SK-N-SH (cell line): ENCODE measurements at places on chromosomes 1 and 21.
A peak's percentile ranks its signal among the peaks of the same experiment; 100 is the strongest.

DNA sequence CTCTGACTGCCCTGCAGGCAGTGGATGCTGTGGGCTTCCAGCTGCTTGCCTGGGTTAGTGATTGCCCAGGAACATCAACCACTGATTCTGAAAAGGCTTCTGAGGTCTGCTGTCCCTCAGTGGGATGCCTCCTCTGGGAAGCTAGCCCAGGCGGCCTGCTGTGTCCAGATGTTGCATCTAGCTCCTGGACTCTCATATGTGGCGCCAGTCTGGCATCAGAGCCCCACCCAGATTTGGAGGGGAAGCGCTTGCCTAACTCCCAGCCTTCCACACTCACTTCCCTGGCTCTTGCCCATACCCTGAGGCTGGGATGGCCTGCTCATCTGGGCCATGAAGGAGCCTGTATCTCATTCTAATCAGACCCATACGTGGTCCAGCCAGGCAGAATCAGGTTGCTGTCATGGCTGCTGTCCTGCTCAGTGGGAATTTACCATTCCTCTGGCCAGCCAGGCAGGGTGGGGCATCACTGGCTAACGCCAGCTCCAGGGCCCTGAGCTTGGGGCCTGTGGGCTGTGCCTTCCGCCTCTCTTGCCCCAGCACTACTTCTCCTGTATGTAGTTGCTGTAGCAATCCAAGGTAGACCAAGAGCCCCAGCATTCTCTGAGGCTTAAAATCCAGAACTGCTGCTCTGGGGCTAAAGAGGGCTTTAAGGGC is 4.1 kb downstream of the CSF1 start:
- no peak overlapping the region for H3K27ac ChIP-seq
- H3K36me3 ChIP-seq, result peaks cover 4% of the 10 kb centered on the region
- H3K27me3 ChIP-seq, result no peaks in the 10 kb centered on the region
- DNase-seq, result peak; percentile 77
- H3K4me1 ChIP-seq, result peaks cover 8% of the 10 kb centered on the region; the same call in 1 of the 2 replicates

DNA sequence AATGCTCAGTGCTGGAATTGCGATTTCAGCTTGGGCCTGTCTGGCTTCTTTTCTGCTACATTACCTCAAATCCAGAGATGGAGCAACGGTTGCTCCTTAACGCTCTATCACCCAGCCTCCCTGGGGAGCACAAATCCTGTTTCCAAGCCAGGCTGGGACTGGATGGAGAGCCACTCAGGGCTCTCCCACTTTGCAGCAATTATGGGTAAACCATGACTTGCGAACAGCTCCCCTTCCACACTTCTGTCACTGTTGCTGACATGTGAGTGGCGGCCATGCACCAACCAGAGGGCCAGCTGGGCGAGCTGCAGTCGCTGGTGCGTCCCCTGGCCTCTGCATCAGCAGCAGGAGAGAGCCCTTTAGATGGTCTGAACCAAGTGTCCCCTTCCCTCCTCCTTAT is 65.1 kb upstream of the RAB4A start:
- DNase-seq, result no peak
- H3K27me3 ChIP-seq, result no peaks in the 10 kb centered on the region; the same call in 1 of the 2 replicates
- no peak overlapping the region for H3K4me3 ChIP-seq
- no peak overlapping the region for H3K27ac ChIP-seq
- peaks cover 3% of the 10 kb centered on the region; the same call in 1 of the 2 replicates for H3K4me1 ChIP-seq
- no peaks in the 10 kb centered on the region for H3K36me3 ChIP-seq

DNA sequence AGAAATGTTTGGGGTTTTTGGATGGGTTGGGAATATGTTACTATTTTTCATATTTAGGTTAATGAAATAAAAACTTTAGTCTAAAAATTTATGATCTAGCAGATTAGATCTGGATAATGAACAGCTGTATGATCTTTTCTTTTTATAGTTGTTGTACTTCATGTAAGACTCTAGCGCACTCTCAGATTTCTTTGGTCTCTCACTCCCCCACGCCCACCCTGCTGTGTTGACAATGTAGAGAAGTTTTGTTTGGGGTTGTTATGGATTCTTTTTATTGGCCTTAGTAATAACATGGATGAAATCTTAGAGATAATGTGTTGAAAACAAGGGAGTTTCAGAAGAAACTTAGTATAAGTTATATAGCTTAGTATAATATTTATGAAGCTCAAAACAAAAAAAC is 5.5 kb downstream of the KLF18 start:
- H3K36me3 ChIP-seq, result no peaks in the 10 kb centered on the region
- H3K4me3 ChIP-seq, result no peak overlapping the region
- no peaks in the 10 kb centered on the region for H3K27me3 ChIP-seq
- no peaks in the 10 kb centered on the region for H3K4me1 ChIP-seq
- no peak for DNase-seq

DNA sequence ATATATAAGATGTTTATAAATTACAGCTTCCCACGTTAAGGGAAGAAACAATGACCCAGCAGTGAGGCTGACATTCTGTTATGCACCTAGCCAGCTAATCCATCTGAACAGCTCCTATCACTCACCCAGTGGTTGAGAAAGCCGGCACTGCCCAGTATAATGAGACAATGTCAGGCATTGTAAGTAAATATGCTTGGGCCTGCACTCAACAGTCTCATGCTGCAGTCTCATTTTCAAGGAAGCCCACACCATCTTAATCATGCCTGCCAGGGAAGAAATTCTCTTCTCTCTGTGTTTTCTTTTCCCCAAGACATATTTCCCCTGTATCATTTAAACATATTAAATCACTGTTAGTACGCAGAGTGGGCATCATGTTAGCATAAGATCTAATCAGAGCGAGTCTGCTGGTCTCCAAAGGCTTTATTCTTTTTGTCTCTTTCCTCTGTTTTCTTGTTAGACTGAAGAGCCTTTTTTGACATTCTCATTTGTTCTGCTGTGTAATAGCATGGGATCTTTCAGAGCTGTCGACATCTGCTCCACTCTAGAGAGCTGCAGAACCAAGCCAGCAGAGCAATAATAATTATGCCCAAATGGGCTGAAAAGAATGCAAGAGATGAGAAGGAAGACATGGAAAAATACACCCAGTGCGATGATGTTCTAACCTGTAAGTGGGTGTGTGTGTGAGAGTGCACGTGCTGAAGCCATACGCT is 67.6 kb upstream of the SLC22A15 start:
- H3K4me1 ChIP-seq, result no peaks in the 10 kb centered on the region
- H3K27ac ChIP-seq, result no peak overlapping the region
- DNase-seq, result no peak
- no peaks in the 10 kb centered on the region for H3K36me3 ChIP-seq

GRCh38 chr1:35947547-35947946 is 16.6 kb downstream of the AGO3 start:
- DNase-seq, result no peak
- H3K4me3 ChIP-seq, result no peak overlapping the region
- H3K27me3 ChIP-seq, result no peaks in the 10 kb centered on the region
- peaks cover 8% of the 10 kb centered on the region; the same call in 1 of the 2 replicates for H3K4me1 ChIP-seq
- peaks cover 7% of the 10 kb centered on the region; the same call in 1 of the 2 replicates for H3K36me3 ChIP-seq

GRCh38 chr1:164563721-164564360 is 4.9 kb downstream of the PBX1 start:
- H3K27ac ChIP-seq, result no peak overlapping the region
- 0 out of 2 replicates have a peak, but pooled peaks cover 4% of the 10 kb centered on the region for H3K4me1 ChIP-seq
- H3K4me3 ChIP-seq, result no peak overlapping the region
- H3K27me3 ChIP-seq, result no peaks in the 10 kb centered on the region
- peaks cover 17% of the 10 kb centered on the region for H3K36me3 ChIP-seq

- no peak for DNase-seq
- H3K4me1 ChIP-seq, result no peaks in the 10 kb centered on the region; the same call in 1 of the 2 replicates
- peaks cover 6% of the 10 kb centered on the region; the same call in 1 of the 2 replicates for H3K36me3 ChIP-seq
- no peak overlapping the region for H3K4me3 ChIP-seq
- H3K27ac ChIP-seq, result no peak overlapping the region
Measured at GRCh38 chr1:77927414-77927813, 39.0 kb downstream of the NEXN start.

DNA sequence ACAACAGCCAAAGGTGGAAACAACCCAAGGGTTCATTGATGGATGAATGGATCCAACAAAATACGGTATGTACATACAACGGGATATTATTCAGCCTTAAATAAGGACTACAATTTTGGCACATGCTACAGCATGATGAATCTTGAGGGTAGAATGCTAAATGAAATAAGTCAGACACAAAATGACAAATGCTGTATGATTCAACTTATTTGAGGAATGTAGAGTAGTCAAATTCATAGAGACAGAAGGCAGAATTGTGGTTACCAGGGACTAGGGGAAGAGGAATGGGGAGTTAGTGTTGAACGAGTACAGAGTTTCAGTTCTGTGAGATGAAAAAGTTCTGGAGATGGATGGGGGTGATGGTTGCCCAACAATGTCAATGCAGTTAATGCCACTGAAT is 118.0 kb upstream of the PAXBP1 start:
- no peak for DNase-seq
- H3K36me3 ChIP-seq, result no peaks in the 10 kb centered on the region
- no peak overlapping the region for H3K4me3 ChIP-seq
- peaks cover 6% of the 10 kb centered on the region; the same call in 1 of the 2 replicates for H3K27me3 ChIP-seq
- no peak overlapping the region for H3K27ac ChIP-seq
- no peaks in the 10 kb centered on the region for H3K4me1 ChIP-seq

DNA sequence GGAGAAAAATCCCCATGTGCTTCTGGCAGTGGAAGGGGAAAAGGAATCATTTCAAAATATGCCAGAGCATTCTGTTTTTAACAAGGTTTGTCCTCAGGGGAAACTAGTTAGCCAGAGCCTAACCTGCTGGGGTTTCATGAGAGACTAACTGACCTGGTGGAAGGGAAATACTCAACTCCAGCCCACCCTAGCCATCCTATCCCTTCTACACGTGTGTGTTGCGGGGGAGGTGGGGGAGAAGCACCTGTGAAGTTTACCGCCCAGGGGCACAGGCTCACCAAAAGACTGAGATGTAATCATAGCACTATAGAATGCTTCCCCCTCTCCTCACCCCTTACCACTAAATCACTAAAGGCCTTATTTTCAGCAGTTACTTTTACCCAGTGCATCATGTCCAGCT is 139.5 kb downstream of the GRIK3 start:
- no peaks in the 10 kb centered on the region for H3K4me1 ChIP-seq
- H3K4me3 ChIP-seq, result no peak overlapping the region
- H3K27me3 ChIP-seq, result no peaks in the 10 kb centered on the region
- no peak overlapping the region for H3K27ac ChIP-seq
- DNase-seq, result no peak

GRCh38 chr21:27070861-27071670 is 104.2 kb upstream of the ADAMTS5 start:
- H3K27me3 ChIP-seq, result no peaks in the 10 kb centered on the region
- no peaks in the 10 kb centered on the region for H3K36me3 ChIP-seq
- DNase-seq, result no peak
- H3K27ac ChIP-seq, result no peak overlapping the region
- H3K4me3 ChIP-seq, result no peak overlapping the region
- no peaks in the 10 kb centered on the region for H3K4me1 ChIP-seq

GRCh38 chr1:42618866-42619265 is 39.4 kb upstream of the PPIH start:
- no peaks in the 10 kb centered on the region for H3K4me1 ChIP-seq
- H3K4me3 ChIP-seq, result no peak overlapping the region
- no peak for DNase-seq
- H3K36me3 ChIP-seq, result no peaks in the 10 kb centered on the region

GRCh38 chr1:87787551-87787950 is 458.9 kb downstream of the LMO4 start:
- no peak overlapping the region for H3K4me3 ChIP-seq
- H3K27me3 ChIP-seq, result no peaks in the 10 kb centered on the region
- no peaks in the 10 kb centered on the region for H3K36me3 ChIP-seq
- DNase-seq, result no peak
